Stomach (tissue), 19 donors: ENCODE measurements at places on chromosomes 2 and 18. TPM values are rescaled to one million over a fixed set of nuclear protein-coding genes. Genes with fewer than 3 reads are reported as not detected.

LAMA1 gene
- 1.7 TPM for total RNA-seq

GRCh38 chr18:69946608-69947155, 991 bp downstream of the CD226 start:
- H3K4me3 ChIP-seq: no peak overlapping the region
- no peaks in the 10 kb centered on the region for H3K4me1 ChIP-seq
- H3K27me3 ChIP-seq: no peaks in the 10 kb centered on the region
- H3K36me3 ChIP-seq: no peaks in the 10 kb centered on the region

DNA sequence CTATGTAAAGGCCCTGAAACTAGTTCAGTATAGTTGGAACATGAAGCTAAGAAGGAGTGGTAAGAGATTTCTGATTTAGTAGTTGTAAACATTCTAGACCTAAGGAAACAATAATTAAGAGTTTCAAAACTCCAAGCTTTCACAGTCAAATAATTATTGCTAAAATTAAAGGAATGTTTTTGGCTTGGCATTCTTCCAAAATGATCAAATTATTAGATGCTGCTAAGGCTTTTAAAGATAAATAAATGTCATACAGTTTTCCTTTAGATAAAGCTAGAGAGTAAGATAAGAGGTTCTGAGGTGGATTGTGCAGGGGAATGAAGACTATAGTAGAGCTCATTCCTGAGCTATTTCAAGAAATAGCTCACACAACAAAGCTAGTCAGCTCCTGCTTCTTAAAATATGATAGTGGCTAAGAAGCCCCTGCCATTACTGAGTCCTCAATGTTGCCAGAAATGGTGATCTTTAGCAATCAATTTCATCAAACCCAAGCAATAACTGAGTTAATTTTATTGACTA, 45.3 kb downstream of the ZC3H15 start:
- H3K27ac ChIP-seq: no peak overlapping the region
- H3K4me3 ChIP-seq: no peak overlapping the region
- H3K36me3 ChIP-seq: no peaks in the 10 kb centered on the region
- DNase-seq: no peak
- H3K4me1 ChIP-seq: no peaks in the 10 kb centered on the region
- no peaks in the 10 kb centered on the region for H3K27me3 ChIP-seq

DNA sequence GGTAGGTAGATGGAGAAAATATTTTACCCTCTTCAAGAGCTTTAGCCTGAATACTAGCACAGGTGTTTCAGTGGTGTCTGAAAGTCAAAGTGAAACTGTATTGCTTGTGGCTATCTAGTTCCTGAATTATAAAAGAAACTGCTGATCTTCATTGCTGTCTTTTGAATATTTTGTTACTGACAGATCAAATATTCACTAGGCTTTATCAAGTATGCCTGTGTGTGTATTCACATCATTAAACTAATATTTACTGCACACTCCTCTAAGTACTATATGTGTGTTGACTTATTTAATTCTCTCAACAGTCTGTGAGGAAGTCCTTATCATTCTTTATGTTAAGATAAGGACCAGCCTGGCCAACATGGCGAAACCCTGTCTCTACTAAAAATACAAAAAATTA, 139.6 kb downstream of the SOCS6 start:
- H3K36me3 ChIP-seq: no peaks in the 10 kb centered on the region
- peaks cover 17% of the 10 kb centered on the region for H3K4me1 ChIP-seq
- no peak overlapping the region for H3K4me3 ChIP-seq

- no peak overlapping the region for H3K4me3 ChIP-seq
- DNase-seq: no peak
- H3K36me3 ChIP-seq: no peaks in the 10 kb centered on the region
- no peaks in the 10 kb centered on the region for H3K4me1 ChIP-seq
- H3K27me3 ChIP-seq: no peaks in the 10 kb centered on the region
Measured at GRCh38 chr2:169344736-169345485, 17.4 kb downstream of the LRP2 start.

DNA sequence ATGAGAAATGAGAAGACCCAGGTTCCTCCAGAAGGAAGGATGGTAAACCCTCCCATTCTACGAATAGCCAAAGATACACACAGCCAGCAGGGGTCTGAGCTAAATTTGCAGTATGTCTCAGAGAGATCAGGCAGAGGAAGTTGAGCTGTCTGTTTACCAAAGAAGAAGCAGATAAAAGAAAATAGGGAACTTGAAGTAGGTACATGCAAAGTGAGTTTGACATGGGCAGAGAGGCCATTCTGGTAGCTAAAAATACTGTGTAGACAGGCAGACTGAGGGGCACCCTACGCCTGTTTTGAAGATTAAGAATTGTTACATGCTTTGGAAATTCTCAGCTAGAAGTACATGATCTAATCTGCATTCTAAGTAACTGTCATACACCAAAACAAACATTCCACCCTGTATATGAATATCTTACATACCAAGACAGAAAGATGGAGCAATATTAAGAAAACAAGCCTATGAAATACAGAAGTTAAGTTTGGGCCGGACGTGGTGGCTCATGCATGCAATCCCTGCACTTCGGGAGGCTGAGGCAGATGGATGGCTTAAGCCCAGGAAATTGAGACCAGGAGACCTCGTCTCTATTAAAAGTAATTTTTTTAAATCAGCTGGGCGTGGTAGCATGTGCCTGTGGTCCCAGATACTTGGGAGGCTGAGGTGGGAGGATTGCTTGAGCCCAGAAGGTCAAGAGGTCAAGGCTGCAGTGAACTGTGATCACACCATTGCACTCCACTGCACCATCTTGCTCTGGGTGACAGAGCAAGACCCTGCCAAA, 157.9 kb downstream of the ANKRD44 start:
- H3K27me3 ChIP-seq: no peaks in the 10 kb centered on the region
- DNase-seq: no peak
- no peak overlapping the region for H3K4me3 ChIP-seq
- peaks cover 9% of the 10 kb centered on the region for H3K4me1 ChIP-seq
- no peaks in the 10 kb centered on the region for H3K36me3 ChIP-seq
- no peak overlapping the region for H3K27ac ChIP-seq

EMX1 gene
- not detected for total RNA-seq

DNA sequence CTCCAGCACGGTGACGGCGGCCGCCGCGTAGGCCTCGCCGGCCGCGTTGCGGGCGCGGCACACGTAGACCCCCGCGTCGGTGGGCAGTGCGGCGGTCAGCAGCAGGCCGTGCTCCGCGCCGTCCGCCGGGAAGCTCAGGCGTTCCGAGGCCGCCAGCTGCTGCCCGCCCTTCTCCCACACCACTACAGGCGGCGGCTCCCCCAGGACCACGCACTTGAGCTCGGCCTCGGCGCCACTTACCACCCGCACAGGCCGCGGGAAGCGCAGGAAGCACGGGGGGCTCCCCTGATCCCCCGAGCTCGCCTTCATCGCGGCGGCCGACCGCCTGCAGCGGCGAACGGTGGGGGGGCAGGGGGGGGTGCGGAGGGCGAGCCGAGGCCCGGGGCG, 422 bp downstream of the OBSL1 start:
- peak overlapping the region; percentile 80 for H3K4me3 ChIP-seq
- peaks cover 46% of the 10 kb centered on the region for H3K27me3 ChIP-seq
- H3K4me1 ChIP-seq: peaks cover 23% of the 10 kb centered on the region
- peak overlapping the region; percentile 49 for H3K27ac ChIP-seq
- H3K36me3 ChIP-seq: peaks cover 23% of the 10 kb centered on the region

DNA sequence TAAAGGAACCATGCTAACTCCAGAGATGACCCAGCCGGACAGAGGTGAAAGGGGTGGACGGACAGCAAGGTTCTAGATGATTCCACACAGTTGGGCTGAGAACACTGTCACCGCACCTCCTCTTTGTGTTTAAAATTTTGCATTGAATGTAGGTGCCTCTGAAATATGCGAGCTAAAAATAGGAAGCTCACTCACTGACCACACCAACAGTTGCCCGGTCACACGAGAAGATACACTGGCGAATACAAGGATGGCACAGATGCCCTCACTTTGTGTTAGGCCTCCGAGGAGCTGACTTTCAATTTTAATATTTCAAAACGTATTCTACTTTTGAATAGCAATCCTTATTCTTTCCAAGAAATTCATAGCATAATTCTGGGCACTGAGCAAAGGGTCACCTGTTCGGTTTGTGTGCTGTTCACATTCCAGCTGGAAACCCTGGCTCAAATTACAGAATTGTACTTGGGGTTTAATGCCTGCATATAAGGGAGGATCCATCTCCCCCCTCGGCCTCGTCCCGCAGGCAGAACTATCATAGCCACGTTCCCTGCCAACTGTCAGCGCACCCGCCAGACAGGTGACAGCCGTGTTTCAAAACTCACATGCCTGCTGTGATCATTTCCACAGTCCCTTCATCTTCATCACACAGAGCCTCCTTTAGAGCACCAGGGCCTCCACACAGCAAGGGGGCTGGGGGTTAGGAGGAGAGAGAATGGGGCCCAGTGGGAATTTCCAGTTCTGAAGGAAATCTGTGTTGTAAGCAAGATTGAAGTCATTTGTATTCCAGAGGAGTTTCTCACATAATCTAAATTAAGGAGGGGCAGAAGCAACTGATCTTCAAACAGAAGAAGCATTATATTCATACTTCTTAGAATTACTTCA, 48.2 kb downstream of the ADI1 start:
- H3K36me3 ChIP-seq: peaks cover 88% of the 10 kb centered on the region
- H3K27ac ChIP-seq: peak overlapping the region; percentile 86
- no peak overlapping the region for H3K4me3 ChIP-seq
- DNase-seq: no peak
- peaks cover 30% of the 10 kb centered on the region for H3K4me1 ChIP-seq
- no peaks in the 10 kb centered on the region for H3K27me3 ChIP-seq

DNA sequence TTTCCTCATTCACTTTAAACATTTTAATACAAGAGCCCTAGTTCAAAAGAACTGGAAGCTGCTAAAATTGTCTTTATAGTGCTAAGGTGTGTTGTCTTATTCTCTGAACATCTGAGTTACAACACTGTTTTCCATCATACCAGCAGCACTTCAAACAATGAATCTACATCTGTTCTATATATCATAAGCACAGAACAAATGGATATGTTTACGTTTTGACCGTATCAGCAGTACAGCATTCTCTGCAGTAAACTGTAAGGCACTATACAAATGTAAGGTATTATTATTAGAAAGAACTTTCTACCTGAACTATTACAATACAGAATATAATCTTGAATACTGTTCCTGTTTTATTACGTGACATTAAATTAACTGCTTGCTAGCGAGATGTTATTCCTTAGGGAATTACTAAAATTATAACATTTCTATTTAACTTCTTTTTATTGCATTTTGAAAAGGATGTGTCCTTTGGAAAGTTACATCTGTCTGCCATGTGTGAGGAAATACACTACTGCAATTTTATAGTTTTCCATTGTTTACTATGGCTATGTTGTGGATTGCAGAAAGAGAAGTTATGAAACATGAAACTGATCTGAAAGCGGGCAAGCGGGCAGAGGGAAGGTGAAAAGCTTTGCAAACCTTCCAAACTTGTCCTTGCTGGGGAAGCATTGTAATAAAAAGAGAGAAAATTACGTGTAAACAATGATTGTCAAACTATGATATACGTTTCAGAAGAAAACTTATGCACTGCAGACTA, 13.7 kb downstream of the NCKAP1 start:
- DNase-seq: no peak
- no peak overlapping the region for H3K4me3 ChIP-seq
- H3K27ac ChIP-seq: no peak overlapping the region
- no peaks in the 10 kb centered on the region for H3K36me3 ChIP-seq
- no peaks in the 10 kb centered on the region for H3K27me3 ChIP-seq
- peaks cover 14% of the 10 kb centered on the region for H3K4me1 ChIP-seq

DNA sequence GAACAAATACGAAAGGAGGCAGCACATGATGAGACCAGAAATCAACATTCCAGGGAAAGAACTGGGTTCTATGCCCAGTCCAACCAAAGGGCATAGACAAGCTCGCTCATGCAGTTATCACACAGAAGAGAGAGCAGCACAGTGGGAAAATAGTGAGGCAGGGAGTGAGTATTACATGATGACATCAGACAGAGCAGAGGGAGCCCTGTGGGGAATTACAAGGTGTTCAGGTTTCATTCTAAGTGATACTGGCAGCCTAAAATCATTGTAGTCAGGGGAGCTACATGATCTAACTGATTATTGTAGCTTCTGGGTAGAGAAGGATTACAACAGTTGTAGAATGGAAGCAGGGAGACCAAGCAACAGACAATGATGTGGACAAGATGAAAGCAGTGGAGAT, 658.5 kb downstream of the ARHGAP15 start:
- H3K27me3 ChIP-seq: no peaks in the 10 kb centered on the region
- no peak overlapping the region for H3K27ac ChIP-seq
- no peaks in the 10 kb centered on the region for H3K36me3 ChIP-seq
- no peak overlapping the region for H3K4me3 ChIP-seq
- H3K4me1 ChIP-seq: no peaks in the 10 kb centered on the region

- no peak overlapping the region for H3K4me3 ChIP-seq
- peak overlapping the region; percentile 59 for H3K27ac ChIP-seq
- H3K36me3 ChIP-seq: no peaks in the 10 kb centered on the region
- DNase-seq: no peak
- peaks cover 10% of the 10 kb centered on the region for H3K4me1 ChIP-seq
Measured at GRCh38 chr2:105490956-105491355, 92.1 kb upstream of the FHL2 start.

NEURL3 gene
- not detected for total RNA-seq

DNA sequence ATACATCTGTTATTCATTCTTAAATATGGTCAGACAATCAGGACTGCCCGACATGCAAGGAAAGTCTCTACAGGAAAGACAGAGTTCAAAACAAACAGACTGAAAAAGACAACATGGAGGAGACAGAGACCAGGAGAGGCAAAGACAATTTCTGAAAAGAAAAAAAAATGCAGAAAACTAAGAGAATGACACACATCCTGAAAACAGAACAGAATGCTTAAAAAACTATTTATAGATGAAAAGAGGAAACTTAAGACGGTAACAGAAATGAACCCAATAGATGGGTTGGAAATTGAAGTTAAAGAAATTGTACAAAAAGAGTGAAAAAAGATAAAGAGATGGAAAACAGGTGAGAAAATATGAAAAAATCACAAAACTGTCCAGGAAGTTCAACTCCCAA, 95.7 kb downstream of the BCL2 start:
- no peak overlapping the region for H3K4me3 ChIP-seq
- no peaks in the 10 kb centered on the region for H3K36me3 ChIP-seq
- H3K27ac ChIP-seq: no peak overlapping the region
- DNase-seq: no peak

GRCh38 chr2:150046810-150047209, 440.7 kb downstream of the RND3 start:
- no peak for DNase-seq
- no peaks in the 10 kb centered on the region for H3K27me3 ChIP-seq
- no peak overlapping the region for H3K27ac ChIP-seq
- no peaks in the 10 kb centered on the region for H3K36me3 ChIP-seq

CACNB4 gene
- 6.4 TPM for total RNA-seq

- H3K4me1 ChIP-seq: no peaks in the 10 kb centered on the region
- H3K36me3 ChIP-seq: no peaks in the 10 kb centered on the region
- H3K4me3 ChIP-seq: no peak overlapping the region
- no peaks in the 10 kb centered on the region for H3K27me3 ChIP-seq
- no peak for DNase-seq
Measured at GRCh38 chr18:61388010-61388409, 54.8 kb downstream of the CDH20 start.

GULP1 gene
- total RNA-seq: 29.2 TPM

- H3K4me1 ChIP-seq: no peaks in the 10 kb centered on the region
- H3K27me3 ChIP-seq: no peaks in the 10 kb centered on the region
- H3K36me3 ChIP-seq: peaks cover 12% of the 10 kb centered on the region
- peak; percentile 73 for DNase-seq
Measured at GRCh38 chr2:33583194-33583938, 15.7 kb downstream of the FAM98A start.

ITPRIPL1 gene
- not detected for total RNA-seq

GRCh38 chr2:105177536-105178254, 63.8 kb upstream of the GPR45 start:
- H3K36me3 ChIP-seq: no peaks in the 10 kb centered on the region
- H3K27ac ChIP-seq: no peak overlapping the region

GRCh38 chr2:55109219-55109891, 59.1 kb upstream of the RTN4 start:
- peak overlapping the region; percentile 44 for H3K27ac ChIP-seq
- no peak for DNase-seq
- H3K4me3 ChIP-seq: no peak overlapping the region
- H3K27me3 ChIP-seq: no peaks in the 10 kb centered on the region
- H3K4me1 ChIP-seq: peaks cover 37% of the 10 kb centered on the region
